H7 (cell line): ENCODE measurements at places on chromosomes 6 and 20.

GRCh38 chr6:119844387-119844786, 494.8 kb upstream of the MAN1A1 start:
- no peak for DNase-seq

GRCh38 chr6:90849686-90850085, 262.8 kb upstream of the MAP3K7 start:
- DNase-seq: no peak

DNA sequence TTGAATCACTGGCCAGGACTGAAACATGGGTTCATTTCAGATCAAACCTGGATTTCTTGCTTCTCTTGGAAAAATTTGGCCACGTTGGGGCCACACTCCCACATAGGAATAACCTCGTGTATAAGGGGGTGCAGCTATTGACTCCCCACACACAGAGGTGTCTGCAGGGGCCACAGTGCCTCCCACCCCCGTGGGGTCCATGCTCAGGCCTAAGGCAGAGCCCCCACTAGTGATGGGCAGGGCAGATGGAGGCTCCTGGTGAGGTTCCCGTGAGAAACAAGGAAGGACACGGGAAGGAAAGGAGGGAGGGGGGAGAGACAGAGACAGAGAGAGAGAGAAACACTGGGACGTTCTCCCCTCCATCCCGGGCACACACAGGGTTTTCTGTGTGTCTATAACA, 230.5 kb downstream of the ERMARD start:
- DNase-seq: no peak

DNA sequence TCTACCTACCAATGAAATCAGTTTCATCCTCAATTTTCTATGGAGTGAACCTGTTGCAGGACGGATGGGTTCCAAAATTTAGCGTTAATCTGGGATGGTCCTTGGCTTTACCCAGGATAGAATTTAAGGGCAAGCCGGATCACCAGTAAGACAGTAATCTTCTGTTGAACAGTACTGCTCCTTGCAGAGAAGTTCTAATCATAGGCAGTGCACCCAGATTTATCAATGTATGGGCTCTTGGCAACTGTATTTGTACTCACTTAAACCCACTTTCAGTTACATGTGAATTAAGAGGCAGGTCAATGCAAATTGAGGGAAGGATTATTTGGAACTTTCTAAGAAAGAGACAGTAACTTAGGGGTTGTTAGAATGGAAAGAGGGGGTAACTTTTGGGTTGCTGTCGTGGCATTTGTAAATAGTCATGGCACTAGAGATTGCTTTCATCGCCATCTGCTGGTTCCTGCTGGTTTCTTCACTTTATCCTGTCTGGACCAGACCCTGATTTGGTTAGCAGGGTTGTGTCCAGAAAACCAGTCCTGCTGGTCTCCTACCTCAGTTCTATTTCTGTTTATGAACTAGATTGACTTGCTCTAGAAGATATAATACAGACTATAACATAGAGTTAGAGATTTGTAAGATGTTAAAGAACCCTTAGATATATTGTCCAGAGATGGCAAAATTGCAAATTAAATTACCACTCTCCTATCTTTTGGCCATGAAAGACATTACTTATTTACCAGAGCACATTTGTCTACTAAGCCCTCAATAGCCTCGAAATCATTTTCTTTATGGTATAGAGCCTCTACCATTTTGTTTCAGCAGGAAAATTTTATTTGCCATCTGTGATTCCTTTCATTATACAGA, 646.3 kb downstream of the UTRN start:
- peak; percentile 12 for DNase-seq

DNA sequence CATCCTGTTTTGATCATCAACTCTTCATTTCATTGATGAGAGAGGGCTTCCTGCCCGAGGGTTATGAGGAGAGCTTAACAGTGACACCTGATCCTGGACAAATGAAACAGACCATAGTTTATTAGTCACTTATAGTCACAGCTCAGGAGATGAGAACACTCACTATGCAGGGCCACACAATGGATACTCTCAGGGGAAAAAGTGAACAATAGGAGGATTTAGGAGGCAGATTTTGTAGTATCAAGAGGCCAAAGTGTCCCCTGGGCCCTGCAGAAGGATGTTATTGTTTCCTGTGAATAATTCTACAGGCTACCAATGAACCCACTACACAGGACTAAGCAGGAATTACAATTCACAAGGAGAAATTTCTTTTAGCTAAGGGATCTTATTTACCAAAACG, 772.8 kb upstream of the MAN1A1 start:
- DNase-seq: no peak

DNA sequence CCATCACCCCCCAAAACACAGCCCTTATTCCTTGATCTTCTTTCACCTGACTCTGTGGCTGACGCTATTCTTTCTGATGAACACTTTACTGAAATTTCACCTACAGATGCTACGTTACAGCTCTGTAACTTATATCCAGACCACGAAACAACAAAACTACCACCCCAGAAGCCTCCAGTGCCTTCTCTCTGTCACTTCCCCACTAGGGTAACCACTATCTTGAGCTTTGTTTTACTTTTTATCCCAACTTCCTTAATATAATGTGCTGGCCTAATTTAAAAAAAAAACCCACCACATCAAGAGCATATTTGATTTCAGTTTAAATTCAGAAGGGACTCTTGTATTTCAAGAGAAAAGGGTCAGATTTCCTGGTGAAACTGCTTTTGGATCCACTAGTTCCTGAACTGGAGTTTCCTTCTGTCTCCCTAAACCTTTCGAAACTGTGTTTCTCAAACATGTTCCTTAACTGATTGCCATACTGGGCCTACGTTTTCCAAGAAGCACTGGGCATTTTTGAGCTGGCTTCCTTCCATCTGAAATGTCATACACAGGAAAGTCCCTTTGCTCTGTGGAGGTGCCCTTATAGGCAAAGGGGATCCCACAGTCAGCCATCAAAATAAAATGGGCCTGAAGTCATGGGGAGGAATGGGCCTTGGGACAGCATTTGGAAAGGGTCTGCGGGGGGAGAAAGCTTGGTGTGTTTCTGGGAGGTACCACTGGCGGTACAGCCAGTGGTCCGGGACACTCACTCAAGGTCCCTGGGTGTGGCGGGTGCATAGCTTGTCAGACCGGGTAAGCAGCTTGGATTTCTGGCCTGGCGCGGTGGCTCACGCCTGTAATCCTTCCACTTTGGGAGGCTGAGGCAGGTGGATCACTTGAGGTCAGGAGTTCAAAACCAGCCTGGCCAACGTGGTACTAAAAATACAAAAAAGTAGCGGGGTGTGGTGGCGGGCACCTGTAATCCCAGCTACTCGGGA, 25.8 kb upstream of the RTF2 start:
- no peak for DNase-seq

GRCh38 chr6:52359403-52359802, 2.5 kb upstream of the PAQR8 start:
- no peak for DNase-seq

DNA sequence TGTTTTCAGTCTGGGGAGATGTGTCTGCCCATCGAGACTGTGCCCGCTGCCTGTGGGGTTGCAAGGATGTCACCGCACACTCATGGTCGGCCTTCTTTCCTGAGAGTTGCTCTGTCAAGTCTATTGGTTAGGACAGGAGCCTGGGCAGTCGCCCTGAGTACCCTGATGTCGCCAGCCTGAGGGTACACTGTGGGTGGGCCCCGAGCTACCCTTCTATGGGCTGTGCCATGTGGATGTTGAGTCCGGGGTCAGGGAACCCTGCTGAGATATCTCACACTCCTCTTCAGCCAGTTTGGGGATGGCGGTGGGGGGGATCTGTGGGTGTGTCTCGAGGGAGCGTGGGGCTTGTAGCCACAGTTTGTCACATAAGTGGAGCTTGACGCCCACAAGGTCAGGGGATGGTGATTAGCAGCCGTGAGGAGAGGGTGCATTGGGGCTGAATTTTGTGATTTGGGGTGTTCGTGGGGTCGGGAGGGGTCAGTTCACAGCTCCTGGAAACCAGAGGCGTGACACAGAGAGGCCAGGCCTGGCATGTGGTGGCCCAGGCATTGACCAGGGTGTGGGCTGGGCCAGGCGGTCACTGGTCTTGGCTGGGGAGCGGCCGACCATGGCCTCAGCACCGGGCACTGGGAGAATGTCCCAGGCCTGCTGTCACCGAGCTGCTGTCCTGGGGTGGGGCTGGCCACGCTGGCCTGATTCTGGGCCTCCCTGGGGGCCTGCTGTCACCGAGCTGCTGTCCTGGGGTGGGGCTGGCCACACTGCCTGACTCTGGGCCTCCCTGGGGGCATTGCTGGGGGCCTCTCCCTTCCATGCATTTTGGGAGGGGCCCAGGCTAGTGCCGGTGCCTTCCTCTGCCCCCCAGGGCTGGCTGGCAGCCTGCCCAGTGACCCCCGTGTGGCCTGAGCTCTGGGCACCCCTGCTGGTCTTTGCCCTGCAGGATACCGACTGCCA, 1.6 kb upstream of the NPBWR2 start:
- no peak for DNase-seq

DNA sequence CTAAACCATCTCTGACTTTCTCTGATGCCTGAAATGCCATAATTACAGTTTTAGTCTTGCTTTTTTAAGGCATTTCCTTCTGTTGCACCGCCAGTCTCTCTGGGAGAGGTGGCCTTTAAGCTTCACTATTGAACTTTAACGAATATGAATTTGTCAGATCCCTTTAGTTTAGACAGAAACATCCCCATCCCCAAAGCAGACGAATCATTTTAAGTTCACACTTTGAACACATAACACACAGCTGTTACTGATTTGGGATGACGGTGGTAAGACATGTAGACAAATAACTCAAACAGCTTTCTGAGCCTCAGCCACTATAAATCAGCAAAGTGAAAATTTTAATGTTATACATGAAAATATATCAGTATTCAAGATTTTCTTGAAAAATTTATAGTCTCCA, 7.2 kb upstream of the IPCEF1 start:
- no peak for DNase-seq

DNA sequence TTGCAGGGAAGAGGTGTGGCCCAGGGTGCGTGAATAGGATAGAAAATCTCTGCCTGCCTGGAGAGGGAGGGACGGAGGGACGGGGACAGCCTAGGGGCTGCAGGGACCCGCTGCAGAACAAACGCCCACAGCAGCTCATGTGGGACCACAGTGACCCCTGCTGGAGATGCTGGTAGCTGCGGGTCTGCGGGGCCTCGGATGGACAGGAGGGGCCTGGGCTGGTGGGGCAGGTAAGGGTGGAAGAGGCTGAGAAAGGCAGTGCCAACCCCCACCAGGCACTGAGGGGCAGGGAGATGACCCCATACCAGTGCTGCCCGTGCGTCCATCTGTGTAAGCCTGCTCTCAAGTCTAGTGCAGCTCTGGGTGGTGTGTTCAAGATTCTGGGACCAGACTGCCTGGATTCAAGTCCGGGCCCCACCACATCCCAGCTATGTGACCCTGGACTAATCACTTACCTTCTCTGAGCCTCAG, 39.4 kb downstream of the KIAA1755 start:
- peak; percentile 97 for DNase-seq

GRCh38 chr20:47334022-47334551, 22.4 kb downstream of the ZMYND8 start:
- DNase-seq: no peak

- no peak for DNase-seq
Observed at GRCh38 chr6:163589387-163589786, 174.9 kb downstream of the QKI start.

- peak; percentile 93 for DNase-seq
Observed at GRCh38 chr20:34709831-34710567, 5.9 kb downstream of the TP53INP2 start.

DNA sequence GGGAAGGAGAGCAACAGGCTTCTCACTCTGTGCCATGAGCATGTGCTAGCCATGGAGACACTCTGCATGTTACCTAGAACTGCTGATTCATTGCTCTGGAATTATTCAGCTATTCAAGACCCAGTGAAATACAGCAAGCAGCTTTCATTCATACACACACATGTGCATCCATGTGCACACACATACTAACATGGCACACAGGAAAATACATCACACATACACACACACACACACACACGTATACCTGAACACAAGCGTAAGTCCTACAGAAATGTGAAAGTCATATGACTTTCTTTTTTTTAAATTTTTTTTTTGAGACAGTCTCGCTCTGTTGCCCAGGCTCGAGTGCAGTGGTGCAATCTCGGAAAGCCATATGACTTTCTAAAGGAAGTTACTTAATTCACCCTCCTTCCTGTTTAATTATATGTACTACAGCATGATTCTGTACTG, 108.2 kb upstream of the NFATC2 start:
- DNase-seq: no peak

GRCh38 chr20:483815-484644, 21.7 kb upstream of the TBC1D20 start:
- no peak for DNase-seq

- no peak for DNase-seq
Observed at GRCh38 chr6:9520417-9521151, 894.3 kb downstream of the TFAP2A start.

DNA sequence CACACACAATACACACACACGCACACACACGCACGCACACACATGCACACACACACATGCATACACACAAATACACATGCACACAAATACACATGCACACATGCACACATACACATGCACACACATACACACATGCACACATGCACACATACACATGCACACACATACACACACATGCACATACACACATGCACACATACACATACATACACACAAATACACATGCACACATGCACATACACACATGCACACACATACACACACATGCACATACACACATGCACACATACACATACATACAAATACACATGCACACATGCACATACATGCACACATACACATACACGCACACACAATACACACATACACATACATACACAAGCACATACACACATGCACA, 175.4 kb upstream of the RREB1 start:
- no peak for DNase-seq

DNA sequence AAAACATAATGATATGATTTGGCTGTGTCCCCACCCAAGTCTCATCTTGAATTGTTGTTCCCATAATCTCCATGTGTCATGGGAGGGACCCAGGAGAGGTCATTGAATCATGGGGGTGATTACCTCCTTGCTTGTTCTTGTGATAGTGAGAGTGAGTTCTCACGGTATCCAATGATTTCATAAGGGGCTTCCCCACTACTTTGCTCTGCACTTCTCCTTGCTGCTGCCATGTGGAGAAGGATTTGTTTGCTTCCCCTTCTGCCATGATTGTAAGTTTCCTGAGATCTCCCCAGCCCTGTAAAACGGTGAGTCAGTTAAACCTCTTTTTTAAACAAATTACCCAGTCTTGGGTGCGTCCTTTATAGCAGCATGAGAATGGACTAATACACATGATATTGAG, 156.8 kb upstream of the PLCB4 start:
- no peak for DNase-seq

GRCh38 chr20:20785226-20785625, 72.8 kb upstream of the RALGAPA2 start:
- DNase-seq: no peak

DNA sequence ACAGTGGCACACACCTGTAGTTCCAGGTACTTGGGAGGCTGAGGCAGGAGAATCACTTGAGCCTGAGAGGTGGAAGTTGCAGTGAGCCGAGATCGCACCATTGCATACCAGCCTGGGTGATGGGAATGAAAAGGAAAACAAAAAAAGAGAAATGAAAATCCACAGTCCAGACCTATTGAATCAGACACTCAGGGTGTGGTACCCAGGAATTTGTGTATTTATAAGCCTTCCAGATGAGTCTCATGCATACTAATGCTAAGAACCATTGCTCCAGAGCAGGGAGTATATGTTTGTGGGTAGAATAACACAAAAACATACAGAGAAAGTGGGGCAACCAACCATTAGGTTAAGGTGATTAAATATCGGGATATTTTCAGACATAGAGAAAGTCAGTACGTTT, 36.1 kb upstream of the PLCB4 start:
- no peak for DNase-seq
